ENCODE measurements at places on chromosomes 2 and 18.
A peak's percentile ranks its signal among the peaks of the same experiment; 100 is the strongest.

DNA sequence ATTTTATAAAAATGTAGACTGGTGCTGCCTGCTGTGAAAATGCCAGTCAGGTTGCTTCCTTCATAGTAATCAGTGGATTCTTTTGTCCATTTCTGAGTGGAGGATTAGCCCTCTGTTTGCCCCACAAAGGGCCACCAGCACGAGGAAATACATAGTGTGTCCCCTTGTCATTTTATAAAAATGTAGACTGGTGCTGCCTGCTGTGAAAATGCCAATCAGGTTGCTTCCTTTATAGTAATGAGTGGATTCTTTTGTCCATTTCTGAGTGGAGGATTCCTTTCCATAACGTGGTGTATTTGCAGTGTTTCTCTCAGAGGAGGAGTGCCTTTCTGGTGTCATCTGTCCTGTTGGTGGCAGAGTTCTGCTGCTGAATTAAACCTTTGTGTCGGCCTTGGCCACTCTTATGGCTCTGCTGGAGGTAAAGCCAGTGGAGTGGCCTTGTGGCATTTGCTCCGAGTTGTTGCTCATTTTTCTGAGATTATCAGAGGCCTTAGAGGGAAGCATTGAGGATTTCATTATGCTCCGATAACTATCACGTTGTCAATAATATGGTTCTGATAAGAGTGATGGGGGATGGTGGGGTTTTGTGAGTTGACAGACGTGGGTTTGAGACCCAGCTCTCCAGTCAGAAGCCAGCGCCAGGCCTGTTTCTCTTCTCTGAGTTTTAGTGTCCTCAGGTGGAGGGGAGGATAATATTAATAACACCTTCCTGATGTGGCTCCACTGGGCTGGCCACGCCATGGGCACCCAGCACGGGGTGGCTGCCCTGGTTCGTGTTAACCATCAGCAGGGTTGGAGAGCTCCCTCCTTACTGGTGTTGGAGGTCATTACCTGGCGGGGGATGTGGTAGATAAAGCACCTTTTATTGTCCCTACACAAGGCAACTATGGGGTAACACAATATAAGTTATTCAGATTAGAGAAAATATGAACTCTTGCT is 96.6 kb downstream of the NEDD4L start:
- no peak for DNase-seq

- DNase-seq: no peak
Measured at GRCh38 chr2:83650898-83651297, 808.2 kb downstream of the SUCLG1 start.

GRCh38 chr2:43636621-43637020 is 439 bp upstream of the PLEKHH2 start:
- DNase-seq: no peak

- DNase-seq: no peak
Measured at GRCh38 chr2:61456070-61456745, 14.7 kb downstream of the USP34 start.

- no peak for DNase-seq
Measured at GRCh38 chr2:25227576-25227975, 59.2 kb upstream of the POMC start.

GRCh38 chr2:19895535-19895934 is 6.2 kb downstream of the TTC32 start:
- no peak for DNase-seq

DNA sequence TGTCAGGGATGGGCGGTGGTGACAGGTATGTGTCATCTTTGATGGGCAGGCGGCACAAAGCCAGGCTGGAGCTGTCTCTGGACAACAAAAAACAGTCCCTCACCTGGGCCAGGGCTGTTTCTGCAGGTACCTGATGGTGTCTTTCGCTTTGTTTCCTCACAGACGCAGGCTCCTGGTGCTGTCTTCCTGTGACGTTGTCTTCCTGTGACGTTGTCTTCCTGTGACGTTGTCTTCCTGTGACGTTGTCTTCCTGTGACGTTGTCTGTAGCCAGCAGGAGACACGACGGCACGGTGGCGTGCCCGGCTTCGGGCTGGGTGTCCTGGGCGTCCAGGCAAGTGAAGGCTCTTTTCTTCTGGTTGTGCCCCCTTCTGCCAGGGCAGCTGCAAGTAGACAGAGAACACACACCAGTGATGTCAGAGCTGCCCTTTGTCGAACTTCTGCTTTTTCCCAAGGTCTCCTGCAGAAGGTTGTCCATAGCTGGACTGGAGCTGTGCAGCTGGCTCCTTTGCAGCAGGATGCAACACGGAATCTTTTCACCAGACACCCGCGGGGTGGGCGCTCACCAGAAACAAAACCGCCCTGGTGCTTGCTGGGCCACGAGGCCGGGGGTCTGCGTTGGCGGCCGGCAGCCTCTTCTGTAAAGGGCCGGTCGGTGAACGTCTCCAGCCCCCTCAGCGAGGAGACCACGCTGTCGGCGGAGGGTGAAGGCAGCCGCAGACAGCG is 21.1 kb downstream of the GPR35 start:
- DNase-seq: no peak

DNA sequence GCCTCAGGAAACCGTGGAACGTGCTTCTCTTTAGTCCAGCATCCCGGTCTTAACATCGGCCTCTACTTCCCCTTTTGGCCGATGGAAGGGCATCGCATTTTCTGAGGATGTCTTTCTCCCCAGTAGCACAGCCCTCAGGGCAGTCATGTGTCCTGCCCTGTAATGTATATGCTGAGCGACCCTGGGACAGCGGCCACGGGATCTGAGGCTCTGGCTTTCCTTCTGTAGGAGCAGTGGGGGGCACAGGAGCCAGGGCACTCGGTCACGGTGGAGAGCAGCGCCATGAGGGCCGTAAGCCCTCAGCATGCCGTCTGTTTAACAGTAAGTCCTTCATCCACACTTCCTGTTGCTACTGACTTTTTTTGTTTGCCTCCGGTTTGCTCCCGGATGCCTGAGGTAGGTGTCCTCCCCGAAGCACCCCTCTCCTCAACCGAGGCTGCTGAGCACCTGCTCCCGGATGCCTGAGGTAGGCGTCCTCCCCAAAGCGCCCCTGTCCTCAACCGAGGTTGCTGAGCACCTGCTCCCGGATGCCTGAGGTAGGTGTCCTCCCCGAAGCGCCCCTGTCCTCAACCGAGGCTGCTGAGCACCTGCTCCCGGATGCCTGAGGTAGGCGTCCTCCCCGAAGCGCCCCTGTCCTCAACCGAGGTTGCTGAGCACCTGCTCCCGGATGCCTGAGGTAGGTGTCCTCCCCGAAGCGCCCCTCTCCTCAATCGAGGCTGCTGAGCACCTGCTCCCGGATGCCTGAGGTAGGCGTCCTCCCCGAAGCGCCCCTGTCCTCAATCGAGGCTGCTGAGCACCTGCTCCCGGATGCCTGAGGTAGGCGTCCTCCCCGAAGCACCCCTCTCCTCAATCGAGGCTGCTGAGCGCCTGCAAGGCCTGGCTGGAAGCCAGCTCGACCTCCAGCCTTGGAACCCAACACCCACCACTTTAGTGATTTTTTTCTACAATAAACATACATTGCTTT is 169.3 kb downstream of the HDAC4 start:
- no peak for DNase-seq

GRCh38 chr2:9112079-9112721 is 94.4 kb upstream of the ASAP2 start:
- peak; percentile 86 for DNase-seq

- DNase-seq: peak; percentile 49
Measured at GRCh38 chr2:144937910-144938709, 418.2 kb upstream of the ZEB2 start.

- DNase-seq: no peak
Measured at GRCh38 chr18:38032516-38032915, 466.9 kb upstream of the CELF4 start.

DNA sequence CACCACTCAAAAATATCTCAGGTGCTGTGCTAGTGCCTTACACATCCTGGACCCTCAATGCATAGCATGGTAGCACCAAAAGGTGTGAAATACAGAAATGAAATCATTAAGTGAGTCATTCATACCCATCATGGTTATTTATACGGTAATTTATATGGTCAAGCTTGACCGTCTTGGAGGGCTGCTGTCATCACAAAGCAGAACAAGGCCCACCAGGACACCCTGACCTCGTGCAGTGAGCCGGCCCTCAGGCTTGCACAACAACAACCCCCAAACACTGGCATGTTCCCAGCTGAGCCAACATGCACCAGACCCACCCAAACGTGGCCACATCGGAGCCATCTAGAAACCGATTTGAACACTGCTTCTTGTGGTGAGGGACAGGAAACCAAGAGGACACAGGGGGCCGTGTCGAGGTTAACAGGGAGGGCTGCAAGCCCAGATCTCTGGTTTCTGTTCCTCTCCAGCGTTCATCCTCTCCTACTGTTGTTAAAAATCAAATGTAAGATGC is 378.5 kb upstream of the ID2 start:
- no peak for DNase-seq

GRCh38 chr2:7881063-7881462 is 800.8 kb upstream of the ID2 start:
- no peak for DNase-seq

DNA sequence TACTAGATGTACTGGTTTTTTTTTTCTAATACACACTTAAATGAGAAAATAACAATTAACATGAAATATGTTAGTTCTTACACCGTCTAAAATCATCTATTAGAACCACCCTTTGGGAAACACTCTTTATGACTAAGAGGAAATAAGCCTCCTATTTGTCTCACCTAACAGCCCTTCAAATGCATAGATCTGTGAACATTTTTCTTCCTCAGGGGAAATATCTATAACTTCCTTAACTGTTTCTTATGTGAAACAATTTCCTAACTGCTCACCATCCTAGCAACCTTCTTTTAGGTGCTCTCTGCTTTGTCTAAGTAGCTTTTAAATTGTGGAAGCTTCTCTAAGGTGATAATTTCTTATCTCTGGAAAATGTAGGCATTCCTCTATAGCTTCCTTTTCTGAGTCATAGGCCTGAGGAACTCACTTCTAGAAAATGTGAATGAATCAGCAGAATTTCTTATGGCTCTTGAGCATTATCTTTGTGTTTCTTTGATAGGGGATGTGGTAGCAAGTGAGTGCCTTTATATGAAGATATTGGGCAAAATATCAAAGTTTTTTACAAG is 56.1 kb downstream of the CNTNAP5 start:
- no peak for DNase-seq

GRCh38 chr2:142307086-142307485 is 176.3 kb upstream of the LRP1B start:
- DNase-seq: no peak

- no peak for DNase-seq
Measured at GRCh38 chr2:239327536-239328350, 73.1 kb downstream of the HDAC4 start.

DNA sequence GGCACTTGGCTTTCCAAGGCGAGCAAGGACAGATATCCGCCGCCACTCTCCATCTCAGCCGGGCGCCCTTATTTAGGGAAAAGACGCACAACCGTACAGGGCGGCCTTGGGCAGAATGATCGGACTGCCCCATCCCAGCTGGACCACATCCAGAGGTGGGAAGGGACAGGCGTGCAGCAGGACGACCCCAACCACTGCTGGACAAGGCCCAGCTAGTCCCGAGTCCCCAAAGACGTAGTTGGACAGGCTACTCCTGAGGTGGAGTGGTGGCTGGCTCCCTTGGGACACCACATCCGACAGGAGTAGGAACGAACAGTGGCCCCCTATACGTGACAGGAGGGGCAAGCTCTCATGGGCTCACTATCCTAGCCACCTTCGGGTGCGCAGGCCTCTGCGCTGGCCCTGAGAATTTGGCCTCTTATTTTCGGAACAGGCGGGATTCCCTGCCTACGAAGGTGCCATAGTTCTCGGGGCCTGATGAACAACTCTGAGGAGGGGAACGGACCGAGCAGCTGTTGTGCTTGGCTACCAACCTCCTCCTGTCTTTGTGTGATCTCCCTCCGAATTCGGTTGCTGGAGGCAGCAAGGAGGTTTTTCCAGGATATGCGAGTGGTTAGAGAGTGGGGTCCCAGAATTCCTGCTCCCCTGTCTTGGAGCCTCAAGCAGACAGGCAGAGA is 2.3 kb downstream of the FEV start:
- DNase-seq: no peak

DNA sequence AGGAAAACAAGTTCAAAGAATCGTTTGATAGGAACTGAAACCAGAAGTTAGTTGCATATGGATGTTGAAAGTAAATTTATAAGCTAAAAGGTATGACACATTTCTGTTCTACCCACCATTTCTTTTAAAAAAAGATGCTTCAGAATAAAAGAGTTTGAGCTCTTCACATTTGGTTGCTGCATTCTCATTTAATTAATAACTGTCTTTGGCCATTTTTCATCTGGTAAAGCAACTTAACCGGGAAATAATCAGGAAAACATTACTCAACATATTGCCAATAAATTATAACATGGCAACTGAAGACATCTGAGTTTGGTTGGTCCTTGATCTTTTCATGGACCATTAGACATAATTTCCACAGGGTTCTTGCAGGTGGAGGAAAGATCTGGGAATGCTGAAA is 180.2 kb upstream of the TWIST2 start:
- DNase-seq: no peak

GRCh38 chr18:66838340-66838987 is 234.6 kb upstream of the CDH19 start:
- DNase-seq: no peak

GRCh38 chr18:58802959-58803358 is 61.7 kb upstream of the ZNF532 start:
- DNase-seq: no peak
